NCI-H1694 (cell line): ENCODE measurements at places on chromosomes 13 and 19.
A peak's percentile ranks its signal among the peaks of the same experiment; 100 is the strongest.

- no peak for DNase-seq
Observed at GRCh38 chr19:17225053-17225452, 973 bp upstream of the OCEL1 start.

DNA sequence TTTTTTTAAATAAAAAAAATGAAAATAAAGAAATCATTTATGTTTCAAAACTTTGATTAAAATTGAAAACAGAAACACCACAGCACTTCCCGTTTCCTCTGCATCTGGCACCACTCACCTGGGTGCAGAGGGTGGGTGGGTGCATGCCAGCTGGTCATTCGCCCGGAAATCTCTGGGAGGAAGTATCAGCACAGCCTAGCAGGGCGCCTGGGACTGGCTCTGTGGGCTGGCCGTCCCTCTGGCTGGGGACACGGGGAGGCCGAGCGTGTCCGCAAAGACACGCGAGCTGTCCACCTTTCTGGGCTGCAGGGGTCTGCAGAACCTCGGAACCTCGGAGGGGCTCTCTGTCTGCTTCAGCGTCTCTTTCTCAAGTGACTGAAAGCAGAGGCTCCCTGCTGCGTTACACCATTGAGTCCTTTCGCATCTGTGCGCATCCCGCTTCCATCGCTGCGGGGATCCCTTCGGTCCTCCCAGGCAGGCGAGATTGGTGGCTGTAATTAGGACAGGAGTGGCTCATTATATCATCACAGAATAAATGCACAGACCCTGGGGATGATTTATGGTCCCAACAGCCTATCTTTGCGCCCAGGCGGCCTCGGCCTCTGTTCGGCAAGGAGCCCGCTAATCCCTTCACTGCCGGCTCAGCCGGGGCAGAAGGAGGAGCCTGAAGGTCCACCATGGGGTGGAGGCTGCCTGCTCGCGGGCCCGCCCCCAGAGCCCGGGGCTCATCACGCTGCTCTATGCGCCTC, 17.2 kb downstream of the CRTC1 start:
- peak; percentile 54 for DNase-seq

DNA sequence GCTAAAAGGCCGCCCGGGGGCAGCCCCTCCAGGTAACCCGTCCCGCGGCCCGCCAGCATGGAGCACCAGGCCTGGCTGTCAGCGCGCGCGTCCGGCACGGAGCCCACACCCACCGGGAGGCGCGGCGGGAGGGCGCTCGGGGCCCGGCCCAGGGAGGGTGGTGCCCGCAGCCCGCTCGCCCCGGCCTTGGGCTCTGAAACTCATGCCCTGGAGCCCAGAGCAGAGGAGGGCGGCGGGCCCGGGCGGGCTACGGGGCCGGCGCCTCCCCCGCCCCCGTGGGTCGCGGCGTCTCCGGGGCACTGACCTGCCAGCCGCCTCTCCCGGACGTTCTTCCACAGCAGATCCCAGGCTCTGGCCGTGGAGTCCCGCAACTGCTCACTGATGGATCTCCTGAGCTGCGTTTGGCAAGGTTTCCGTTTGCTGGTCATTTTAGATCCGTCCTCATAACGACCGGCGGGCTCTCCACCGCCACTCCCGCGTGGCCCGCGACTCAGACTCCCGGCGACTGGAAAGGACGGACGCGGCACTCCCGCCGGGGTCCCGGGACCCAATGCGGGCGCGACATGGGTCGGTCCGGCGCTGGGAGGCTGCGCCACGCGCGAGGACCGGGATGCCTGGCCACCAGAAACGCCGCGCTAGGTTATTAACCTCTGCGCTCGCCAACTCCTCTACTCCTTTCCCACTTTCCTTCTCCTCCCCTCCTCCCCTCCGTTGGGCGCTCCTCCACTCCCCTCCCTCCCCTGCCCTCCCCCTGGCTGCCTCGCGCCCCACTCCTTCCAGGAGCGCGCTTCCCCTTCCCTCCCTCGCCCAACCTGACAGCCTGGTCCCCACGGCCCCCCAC, 64.7 kb upstream of the STARD13 start:
- DNase-seq: no peak

GRCh38 chr19:27733551-27734266, 1479.2 kb downstream of the UQCRFS1 start:
- DNase-seq: no peak

DNA sequence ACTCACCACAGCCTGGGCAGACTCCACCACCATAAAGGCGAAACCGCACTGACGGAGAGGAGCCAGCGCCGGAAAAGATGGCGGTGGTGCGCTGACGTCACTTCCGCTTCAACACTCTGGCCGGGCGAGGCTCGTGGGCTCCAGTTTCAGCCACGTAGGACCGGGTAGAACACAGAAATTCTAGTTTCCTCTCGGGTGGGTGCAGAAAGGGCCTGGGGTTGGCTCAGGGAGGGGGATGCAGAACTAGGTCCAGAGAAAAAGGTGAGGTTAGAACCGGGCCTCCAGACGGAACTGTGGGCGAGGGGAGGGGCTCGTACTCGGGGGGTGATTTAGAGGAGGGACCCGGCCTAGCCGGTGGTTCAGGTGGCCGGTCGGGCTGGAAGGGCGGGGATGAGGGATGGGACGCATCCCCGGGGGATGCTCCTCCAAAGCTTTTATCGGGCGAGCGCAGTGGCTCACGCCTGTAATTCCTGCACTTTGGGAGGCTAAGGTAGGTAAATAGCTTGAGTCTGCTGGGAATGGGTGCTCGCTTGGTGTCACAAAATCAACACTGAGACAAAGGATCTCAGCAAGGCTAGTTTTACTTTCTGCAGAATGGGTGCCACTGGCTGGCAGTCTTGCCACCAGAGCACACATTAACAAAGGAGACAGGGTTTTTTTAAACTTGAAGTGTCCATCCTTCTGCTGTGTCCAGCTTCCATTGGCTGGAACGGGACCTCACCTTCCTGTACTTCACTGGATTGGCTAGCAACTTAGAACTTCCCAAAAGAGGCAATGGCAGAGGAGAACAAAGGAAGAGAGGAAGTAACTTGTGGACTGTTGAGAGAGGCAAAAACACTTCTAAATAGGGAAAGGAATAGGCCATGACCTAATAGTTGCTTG, at the start of gene ZNF561:
TSS of gene ZNF561 (minus strand) at position 77 of the 882 bp plus-strand sequence. CDS start 1,776 bp downstream, outside the sequence.
- DNase-seq: peak; percentile 68

GRCh38 chr19:13597640-13598039, 91.4 kb upstream of the CACNA1A start:
- peak; percentile 26 for DNase-seq
